ENCODE measurements at places on chromosomes 7 and 10. TPM values are rescaled to one million over a fixed set of nuclear protein-coding genes. Genes with fewer than 3 reads are reported as not detected.

DNA sequence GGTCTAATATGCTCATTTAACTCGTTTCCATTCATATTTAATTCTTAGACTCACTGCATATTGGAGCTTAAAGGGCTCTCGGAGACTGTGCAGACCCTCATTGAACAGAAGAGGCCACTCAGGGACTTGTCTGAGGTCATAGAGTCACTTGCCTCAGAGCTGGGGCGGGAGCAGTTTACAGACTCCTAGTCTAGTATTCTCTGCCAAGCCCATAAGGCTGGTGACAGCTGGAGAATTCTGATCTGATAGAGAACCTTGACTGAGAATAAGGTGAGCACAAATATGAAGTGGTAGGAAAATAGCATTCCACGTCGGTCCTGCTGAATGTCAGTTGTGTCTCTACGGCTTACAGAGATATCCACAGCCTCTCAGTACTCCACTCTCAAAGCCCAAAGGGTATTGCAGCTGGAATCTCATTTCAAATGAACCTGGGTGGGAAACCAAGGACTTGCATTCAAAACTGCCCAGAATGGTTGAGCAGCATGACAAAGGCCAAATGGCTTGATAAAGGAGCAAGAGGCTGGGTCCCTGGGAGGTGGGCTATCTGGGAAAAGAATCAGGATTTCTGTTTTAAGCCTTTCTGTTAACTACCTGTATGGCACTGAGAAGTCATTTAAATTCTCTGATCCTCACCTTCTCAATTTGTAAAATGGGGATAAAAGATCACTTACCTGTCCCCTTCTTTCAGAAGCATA, 283.2 kb downstream of the SORCS3 start:
- no peak for DNase-seq

DNA sequence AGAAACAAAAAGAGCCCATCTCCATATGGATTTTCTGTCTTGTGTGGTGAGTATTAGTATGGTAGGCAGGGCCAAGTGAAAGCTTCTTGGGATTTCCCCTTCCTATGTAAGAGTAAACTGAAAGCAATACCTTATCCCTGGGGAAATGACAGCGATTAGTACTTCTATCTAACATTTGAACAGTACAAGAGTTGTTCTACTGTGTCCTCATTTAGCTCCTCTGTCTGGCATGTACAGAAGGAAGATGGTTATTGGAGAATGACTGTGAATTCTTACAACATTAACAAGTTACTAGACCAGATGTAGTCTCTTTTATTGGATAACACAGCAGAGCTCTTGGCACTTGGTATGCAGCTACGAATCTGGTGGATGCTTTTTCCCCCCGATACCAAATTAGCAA, 17.9 kb upstream of the TRIL start:
- DNase-seq: no peak

DNA sequence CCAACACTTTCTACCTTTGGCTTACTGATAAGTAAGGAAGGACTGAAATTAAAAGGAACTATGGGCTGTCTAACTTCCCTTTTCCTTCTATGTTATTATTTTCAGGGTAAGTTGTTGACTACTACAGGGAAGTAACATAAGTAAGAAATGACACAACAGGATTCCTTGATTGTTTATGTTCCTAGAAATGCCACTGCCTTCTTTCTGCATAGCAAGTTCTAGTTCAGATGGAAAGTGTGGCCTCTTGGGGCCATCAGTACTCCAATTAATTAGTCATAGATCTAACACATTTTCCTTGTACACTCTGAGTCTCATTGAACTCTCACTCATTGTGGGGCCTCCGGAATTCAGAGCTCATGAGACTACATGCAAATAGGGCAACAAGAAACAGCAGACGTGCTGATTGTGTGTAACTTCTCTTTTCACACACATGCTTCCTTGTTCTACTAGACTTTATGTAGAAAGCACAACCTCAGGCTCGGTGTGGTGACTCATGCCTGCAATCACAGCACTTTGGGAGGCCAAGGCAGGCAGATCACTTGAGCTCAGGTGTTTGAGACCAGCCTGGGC, 35.3 kb upstream of the HIBADH start:
- DNase-seq: peak; percentile 65

GRCh38 chr7:149770728-149771636, 2.4 kb downstream of the ZNF467 start:
- DNase-seq: peak; percentile 52

DNA sequence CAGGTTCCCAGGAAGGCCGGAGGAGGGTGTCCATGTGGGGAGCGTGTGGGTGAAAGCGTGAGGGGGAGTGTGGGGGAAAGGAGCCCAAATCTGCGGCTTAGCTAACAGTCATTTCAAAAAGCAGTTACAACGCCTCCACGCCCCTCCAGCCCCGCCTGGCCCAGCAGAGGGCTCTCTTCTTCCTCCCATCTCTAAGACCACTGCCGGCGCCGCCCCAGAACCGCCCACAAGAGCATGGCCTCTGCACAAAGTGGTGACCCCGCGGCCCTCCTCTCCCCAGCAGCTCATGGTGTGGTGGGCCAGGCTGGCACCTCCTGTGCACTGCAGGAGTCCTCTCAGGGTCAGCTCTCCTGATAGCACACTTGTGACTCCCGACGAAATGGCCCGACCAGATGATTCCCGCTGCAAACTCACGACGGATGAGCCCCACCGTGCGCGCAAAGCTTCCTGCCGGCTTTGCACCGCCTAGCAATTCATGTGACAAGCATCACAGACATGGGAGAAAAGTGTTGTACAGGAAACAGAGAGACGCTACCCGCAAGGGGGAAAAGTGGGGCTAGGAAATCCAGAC, 12.4 kb upstream of the HUS1 start:
- DNase-seq: peak; percentile 94

- peak; percentile 52 for DNase-seq
Measured at GRCh38 chr10:43846187-43846680, 197.6 kb upstream of the ZNF32 start.

- no peak for DNase-seq
Measured at GRCh38 chr7:100612730-100613390, 520 bp downstream of the MOSPD3 start.

GRCh38 chr7:2079332-2080059, 153.2 kb downstream of the MAD1L1 start:
- DNase-seq: peak; percentile 55

- DNase-seq: no peak
Measured at GRCh38 chr7:38242814-38243213, 30.6 kb downstream of the TARP start.

DNA sequence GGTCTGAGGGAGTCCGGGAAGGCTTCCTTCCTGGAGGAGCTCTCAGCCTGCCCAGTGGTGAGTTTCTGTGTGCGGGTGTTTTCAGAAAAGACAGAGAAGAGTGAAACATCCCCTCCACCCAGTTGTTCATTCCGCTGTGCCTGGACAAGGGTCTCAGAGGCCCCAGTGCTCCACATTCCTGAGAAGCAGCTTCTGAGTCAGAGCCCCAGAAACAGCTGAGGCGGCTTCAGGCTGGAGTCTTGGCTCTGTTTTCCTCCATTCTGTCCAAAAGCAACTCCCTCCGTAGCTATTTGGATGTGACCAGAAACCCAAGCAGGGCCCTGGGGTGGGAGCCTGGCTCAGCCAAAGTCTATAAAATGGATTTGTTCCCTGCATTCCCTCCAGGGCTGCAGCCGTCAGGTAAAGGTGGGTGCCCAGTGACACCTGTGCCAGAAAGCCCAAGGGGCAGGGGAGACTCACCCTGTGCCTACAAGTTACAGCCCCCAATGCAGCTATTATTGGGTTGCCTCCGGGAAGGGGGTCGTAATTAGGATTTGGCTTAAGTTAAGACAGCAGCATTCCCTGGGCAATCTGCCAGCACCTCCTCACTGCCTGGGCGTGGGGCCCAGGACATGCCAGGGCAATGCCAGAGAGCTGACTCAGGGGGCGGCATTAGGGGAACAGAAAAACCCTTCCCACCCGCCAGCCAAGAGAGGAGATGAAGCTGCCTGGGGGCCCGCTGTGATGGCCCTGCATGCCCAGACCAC, 13.1 kb upstream of the CAMK2G start:
- DNase-seq: no peak

- DNase-seq: peak; percentile 9
Measured at GRCh38 chr10:25934621-25935139, 651 bp downstream of the MYO3A start.

- DNase-seq: no peak
Measured at GRCh38 chr7:33952824-33953223, 47.5 kb downstream of the BMPER start.

DNA sequence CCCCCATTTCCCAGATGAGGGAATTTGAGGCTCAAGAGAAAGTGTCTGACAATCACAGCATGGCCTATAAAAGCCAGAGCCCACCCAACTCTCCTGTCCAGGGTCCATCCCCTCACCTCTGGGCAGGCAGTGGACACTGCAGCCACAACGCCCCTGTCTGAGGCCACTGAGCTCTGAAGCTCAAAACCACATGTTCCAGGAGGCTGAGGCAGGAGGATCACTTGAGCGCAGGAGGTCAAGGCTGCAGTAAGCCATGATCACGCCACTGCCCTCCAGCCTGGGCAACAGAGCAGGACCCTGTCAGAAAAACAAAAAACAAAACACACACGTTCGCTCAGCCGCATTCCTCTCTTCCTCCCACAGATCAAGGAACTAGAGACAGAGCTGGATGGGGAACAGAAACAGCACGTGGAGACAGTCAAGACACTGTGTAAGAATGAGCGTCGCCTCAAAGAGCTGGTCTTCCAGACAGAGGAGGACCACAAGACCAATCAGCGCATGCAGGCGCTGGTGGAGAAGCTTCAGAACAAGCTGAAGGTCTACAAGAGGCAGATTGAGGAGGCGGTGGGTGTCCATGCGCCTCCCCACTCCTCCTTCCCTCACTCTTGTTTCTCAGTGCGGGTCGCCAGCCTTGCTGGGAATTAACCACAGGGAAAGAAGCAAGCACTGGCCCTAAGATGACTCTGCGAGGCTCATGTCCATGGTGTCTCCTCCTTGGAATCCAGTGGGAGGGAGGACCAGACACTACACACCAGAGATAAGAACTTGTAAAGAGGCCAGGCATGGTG, 20.0 kb upstream of the ARPC1A start:
- DNase-seq: no peak

- no peak for DNase-seq
Measured at GRCh38 chr10:77592946-77593636, 44.5 kb downstream of the KCNMA1 start.

DNA sequence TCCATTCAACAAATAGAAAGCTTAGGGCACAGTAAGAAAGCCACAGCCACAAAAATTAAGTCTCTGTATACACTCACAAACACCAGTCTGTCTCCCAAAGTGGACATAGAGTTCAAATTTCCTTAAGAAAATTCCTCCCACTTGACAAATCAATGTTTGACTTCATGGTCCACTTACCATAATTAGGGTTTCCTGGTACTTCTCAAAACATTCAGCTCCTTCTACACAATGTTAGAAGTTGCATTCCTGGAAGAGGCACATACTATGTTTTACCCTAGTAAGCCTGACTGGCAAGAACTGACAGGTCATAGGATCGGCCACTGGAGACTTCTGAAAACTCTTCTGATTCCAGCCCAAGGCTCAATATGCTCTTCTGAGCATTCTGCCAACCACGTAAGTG, 70.5 kb downstream of the CPXM2 start:
- DNase-seq: no peak

- DNase-seq: no peak
Measured at GRCh38 chr10:133097418-133097817, 9.7 kb downstream of the ADGRA1 start.

DNA sequence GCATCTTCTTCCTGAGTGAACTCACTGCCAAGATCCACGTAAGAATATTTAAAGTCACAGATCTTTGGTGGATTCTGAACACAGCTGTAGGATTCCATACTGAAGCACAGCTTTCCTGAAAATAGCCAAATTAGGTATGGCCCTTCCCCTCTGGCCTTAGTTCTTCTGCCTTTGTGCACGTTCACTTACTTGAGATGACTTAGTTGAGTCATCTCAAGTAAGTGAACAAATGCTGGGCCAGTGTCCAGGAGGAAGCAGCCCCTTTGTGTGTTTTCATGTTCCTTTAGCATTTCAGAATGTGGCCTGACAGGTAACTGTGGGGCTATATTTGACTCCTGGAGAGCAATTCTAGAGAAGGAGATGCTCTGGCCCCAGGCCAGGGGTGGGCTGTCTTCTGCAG, 51.5 kb downstream of the CCNY start:
- no peak for DNase-seq

DNA sequence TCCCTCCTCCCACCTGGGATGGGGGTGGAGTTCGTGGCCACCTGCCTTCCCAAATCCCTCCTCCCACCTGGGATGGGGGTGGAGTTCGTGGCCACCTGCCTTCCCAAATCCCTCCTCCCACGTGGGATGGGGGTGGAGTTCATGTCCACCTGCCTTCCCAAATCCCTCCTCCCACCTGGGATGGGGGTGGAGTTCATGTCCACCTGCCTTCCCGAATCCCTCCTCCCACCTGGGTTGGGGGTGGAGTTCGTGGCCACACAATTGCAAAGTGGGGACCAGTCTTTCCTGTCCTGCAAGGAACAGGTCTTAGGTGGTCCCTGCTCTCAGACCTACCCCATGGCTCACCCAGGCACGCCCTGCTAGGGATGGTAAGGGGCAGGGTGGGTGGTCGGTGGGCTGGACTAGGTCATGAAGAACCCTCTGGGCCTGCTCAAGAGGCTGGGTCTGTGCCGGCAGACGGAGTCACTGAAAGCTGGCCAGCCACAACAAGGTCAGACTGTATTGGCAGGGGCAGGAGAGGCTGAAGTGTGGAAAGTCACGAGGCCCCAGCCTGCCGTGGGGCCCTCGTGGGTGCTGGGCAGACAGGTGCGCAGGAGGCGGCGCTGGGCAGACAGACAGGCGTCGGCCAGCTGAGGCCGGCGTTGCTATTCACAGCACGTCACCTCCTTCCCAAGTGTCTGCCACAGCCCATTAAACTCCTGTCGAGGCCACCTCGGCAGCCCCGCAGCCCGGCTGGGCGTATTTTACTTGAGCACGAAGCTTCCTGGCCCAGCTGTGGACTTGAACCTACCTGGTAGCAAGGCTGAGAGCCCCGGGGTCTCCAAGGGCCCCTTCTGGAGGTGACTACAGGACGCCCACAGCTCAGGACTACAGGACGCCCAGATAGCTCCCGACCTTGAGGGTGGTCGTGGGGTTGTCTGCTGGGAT, 4.1 kb downstream of the KNDC1 start:
- DNase-seq: no peak

DNA sequence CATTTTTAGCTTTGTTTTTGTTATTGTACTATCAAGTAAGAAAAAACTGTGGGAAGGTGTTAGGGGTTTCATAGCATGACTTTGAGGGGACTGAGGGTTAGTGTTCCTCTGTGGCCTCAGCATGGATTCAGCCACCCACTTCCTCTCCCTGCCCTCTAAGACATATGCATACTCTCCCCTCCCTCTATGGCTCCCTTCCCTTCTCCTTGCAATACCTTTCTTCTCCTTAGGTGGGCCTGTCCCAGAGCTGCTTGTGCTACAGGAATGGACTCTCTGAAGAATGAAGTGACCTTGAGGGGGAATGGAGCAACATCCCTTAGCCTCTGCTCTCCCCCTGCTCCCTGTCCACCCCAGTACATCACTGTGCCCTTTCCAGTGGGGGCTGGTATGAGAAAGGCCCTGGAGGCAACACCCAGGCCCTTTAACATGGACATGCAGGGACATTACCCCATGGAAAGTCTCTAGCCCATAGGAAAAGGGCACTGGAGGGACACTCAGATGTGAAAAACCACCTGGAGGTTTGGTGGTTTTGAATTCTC, 22.4 kb downstream of the CDH23 start:
- DNase-seq: no peak

Gene EPC1
- 33.7 TPM for total RNA-seq

Gene CUEDC2
- 51.9 TPM for total RNA-seq

Gene UTF1
- not detected for total RNA-seq

Gene RBM20
- 2.0 TPM for total RNA-seq

Gene SLC29A4
- total RNA-seq: 5.5 TPM

Gene HMX2
- 0.24 TPM for total RNA-seq

Gene FAS
- total RNA-seq: 51.0 TPM

Gene DAGLB
- 25.4 TPM for total RNA-seq

Gene WIPF3
- total RNA-seq: 1.2 TPM

Gene HOXA9
- 25.0 TPM for total RNA-seq

Gene ZNF511
- 42.7 TPM for total RNA-seq

Gene ASB10
- total RNA-seq: not detected

Gene LRRD1
- total RNA-seq: 0.09 TPM
